Stimulated activated CD4-positive, alpha-beta T cell treated with anti-CD3 and anti-CD28 coated beads, Interleukin-1b, Interleukin-23, amount 100 ng/mL, for 1 hour (primary cell): ENCODE measurements at places on chromosomes 12 and 14.

DNA sequence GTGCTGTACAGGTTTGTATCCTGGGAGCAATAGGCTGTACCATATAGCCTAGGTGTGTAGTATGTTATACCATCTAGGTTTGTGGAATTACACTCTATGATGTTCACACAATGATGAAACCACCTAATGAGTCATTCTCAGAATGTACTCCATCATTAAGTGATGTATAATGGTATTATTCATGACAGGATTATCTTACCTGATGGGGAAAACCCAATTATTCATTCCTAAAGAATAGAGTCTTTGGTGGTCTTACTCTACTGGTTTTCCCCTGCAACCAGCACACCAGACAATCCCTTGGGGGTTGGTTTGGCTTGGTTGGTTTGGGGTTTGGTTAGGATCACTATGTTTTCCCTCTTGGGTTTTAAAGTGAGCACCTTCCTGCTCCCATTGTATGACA, 12.6 kb upstream of the OR10P1 start:
- no peak for DNase-seq

DNA sequence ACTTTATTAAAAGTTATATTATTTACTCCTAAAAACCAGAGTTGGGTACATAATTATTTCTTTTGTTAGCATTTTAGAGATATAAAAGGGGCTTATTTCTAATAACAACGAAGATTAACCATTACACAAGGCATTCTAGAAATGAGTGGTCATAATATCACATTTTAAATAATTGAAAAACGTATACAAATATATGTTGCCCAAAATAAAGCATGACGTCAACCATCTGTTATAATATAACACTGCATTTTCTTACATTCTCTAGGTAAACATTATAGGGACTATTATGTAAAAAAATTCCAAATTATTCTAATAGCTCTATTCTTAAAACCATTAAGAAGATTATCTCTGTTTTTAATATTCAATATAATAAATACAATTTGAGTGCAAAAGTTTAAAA, 455.1 kb upstream of the GARIN6 start:
- DNase-seq: no peak

- DNase-seq: no peak
Measured at GRCh38 chr12:75953312-75953906, 78.2 kb downstream of the PHLDA1 start.

DNA sequence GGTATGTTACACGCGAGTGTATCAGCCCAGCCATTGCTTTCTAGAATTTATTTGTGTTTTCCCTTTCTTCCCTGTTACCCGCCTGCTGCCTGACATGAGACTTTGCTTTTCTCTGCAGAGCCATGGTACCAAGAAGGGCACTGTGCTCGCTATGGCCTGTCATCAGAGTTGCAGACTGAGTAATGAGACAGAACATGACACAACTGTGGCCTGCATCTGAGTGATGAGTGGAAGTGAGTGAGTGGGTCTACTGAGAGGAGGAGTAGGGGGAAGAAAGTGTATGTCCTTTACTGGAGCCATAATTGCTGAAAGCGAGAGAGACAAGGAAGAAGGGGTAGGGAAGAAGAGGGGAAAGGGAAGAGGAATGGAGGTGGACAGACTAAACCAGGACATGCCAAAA, 2.9 kb downstream of the RILPL1 start:
- no peak for DNase-seq
